ENCODE measurements at places on chromosomes 4 and X. TPM values are rescaled to one million over a fixed set of nuclear protein-coding genes. Genes with fewer than 3 reads are reported as not detected.

Gene WDR44
- 4.4 TPM for polyA plus RNA-seq

Gene ADAMTS3
- polyA plus RNA-seq: 0.01 TPM

DNA sequence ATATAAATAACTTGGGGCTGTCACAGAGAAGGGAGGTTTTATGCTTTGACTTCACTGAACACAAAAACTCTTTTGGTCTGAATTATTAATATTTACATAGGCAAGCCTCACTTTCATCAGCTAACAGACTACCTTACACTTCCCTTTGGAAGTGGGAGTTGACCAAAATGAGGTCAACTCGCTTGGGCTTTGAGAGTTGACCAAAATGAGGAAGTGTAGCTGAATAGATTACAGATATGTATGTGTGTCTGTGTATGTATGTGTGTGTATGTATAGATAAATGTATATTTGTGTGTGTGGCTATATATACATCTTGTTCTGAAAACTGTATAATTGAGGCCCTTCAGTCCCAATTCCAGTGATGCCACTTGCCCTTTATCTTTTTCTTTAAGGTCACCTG is 113.3 kb upstream of the IL13RA1 start:
- no peak for DNase-seq

DNA sequence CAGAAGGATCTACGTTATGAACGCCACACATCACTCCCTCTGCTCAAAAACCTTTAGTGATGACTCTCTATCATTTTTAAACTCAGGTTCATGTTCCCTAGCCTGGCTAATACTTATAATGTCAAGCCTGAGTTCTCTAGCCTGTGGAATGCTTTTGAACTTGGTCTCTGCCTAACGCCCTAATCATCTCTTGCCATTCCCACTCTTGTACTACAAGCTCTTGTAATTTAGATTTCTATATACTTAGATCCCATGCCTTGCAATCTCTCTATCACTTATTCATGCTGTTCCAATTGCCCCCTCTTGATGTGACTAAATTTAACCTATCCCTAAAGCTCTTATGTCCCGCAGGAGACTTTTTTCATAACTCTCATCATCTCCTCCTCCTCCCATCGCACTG is 40.3 kb downstream of the SLC4A4 start:
- no peak for DNase-seq

GRCh38 chr4:152062936-152063620 is 302.3 kb upstream of the GATB start:
- DNase-seq: no peak
